Stimulated activated CD8-positive, alpha-beta memory T cell treated with anti-CD3 and anti-CD28 coated beads, Interleukin-2, amount 100 ng/mL, for 1 hour (primary cell): ENCODE measurements at places on chromosomes 5 and 9.

DNA sequence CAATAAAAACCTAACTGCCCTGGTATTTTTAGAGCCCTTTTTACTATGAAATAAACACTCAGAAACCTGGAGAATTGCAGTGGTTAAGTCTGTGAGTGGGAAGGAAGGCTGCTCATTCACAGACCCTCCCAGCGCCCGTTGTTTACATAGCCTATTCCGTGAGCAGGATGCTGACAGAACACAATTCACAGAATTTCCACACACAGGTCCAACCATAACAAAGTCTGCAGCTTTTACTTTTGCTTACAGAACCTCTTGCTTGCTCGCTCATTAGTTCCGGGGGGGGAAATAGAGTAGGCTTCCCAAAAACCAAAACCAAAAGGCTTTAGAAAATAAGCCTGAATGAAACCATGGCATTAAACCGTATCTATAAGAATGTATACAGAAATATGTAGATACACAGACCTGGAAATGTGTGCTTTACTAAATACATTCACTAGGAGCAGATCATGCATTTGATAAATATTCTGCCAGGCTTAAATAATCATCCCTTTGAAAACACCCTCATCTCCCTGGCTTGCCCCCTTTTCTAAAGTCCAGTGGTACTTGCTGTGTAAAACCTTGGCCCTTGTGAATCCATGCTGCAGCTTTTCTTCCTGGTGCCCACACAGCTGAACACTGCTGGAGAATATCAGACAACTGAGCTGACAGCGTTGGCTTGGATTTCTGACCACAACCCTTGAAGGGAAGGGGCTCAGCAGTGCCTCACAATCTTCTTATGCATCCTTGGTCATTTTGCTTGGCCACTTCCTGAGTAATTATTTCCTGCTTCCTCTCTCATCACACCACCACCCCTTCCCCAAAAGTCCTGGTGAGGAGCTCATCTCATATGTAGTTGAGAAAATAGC, 128.0 kb downstream of the FANCC start:
- no peak for DNase-seq

GRCh38 chr9:2336055-2336454, 285.5 kb upstream of the VLDLR start:
- no peak for DNase-seq

DNA sequence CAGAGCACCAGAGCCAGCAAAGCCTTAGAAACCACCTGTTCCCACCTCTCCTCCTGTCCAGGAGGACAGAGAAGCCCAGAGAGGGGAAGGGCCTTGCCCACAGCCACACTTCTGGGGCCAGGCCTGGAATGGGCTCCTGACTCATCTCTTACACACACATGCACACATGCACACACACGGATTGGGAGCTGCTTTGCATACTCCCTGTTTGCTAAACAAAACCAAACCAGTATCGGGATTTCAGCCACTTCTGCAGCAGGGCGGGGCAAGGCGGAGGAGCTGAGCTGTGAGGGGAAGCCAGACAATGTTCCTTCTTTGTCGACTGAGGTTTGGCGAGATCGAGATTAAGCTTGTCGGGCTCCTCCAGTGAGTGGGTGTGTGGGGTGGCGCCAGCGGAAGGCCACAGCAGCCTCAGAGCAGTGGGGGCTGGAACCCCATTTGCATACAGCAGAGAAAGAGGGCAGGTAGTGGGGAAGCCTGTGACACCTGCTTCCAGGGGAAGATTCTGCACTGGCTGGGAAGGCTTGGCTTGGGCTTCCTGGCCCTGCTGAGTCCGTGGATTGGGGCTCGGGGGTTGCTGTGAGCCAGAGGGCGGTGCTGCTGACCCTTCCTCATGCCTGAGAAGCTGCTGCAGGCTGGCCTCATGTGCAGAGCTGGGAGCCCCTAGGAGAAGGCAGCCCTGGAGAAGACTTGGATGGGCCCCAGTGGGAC, 16.1 kb downstream of the GFI1B start:
- no peak for DNase-seq

DNA sequence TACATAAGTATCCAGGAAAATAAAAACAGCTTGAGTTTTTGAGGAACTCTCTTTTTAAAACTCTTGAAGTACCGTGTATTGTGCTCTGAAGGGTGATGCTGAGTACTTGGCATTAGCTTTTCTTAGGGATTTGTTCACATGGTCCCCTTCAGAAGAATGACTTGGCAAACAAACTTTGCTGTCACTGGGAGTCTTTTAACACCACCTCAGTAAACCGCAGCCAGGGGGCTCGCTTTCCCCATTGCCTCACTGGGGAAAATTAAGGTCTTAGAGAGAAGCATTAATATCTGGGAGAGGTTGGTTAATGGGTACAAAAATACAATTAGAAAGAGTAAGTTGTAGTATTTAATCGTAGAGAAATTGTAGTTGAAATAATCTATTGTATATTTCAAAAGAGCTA, 105.9 kb upstream of the DAP start:
- no peak for DNase-seq

DNA sequence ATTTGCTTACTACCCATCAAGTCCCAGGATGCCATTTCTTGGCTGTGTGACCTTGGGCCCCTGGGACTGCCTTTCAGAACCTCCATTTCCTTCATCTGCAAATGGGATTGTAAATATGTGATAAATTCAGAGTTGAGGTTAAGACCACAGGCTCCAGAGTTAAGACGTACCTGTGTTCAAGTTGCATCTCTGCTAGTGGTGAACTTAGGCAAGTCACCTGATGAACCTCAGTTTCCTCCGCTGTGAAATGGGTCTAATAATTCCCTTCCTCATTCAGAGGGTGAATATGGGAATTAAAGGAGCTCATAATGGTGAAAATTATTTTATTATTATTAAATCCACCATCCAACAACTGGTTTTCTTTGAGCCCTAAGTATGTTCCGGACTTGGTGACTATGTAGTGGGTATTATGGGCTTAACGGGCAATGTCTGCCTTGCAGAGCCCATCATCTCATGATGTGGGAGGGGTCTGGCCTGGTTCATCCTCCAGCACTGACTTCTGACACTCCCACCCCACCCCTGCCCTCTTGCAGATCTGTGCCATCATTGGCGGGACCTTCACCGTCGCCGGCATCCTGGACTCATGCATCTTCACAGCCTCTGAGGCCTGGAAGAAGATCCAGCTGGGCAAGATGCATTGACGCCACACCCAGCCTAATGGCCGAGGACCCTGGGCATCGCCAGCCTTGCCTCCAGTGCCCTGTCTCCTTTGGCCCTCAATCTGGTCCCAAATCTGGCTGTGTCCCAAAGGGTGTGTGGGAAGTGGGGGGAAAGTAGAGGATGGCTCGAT, 8.9 kb upstream of the RPL26L1 start:
- DNase-seq: no peak

DNA sequence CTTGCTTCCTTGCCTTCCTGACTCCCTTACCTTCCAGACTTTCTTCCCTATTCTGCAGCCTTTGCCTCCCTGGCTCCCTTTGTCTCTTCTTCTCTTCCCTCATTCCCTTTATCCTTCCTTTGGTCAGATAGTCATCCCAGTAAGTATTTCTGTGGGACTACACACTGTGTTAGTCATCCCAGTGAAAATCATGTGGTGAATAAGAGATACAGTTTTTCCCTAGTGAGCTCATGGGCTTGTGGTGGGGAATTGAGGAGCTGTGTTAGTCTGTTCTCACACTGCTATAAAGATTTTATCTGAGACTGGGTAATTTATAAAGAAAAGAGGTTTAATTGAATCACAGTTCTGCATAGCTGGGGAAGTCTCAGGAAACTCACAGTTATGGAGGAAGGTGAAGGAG, 109.8 kb upstream of the EDIL3 start:
- DNase-seq: no peak

DNA sequence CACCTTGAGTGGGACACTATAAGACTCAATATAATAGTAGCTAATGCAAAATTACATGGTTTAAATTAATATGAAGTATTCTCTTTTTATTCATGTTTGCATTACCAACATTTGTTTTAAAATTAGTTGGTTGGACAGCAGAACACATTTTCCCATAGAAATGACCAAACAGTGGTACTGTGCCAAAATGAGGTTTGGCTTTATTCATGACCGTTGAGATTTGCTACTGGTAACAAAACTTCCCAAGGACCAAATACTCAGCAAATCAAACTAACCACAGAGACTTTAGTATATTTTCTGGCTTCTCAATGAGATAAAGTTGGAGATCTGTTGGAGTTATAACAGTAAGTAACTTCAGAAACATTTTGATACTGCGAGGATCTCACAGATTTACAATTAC, 637.8 kb upstream of the MEF2C start:
- no peak for DNase-seq

- DNase-seq: no peak
Observed at GRCh38 chr5:77295863-77296378, 85.4 kb downstream of the PDE8B start.

GRCh38 chr5:109028608-109029299, 281.1 kb downstream of the FER start:
- no peak for DNase-seq
